ENCODE measurements at places on chromosomes 11 and 22.

DNA sequence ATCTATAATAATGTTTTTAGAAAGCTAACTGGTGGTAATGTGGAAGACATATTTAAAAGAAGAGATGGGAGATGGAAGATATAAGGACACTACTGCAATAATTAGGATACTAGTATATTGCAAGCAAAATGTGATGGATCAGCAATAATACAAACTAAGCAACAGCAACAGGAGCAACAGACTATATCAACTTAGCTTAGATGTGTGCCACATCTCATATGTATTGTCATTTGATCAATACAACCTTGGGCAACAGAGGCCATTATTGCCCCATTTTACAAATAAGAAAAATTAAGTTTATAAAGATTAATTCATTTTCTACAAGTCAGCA lies 4.2 kb downstream of the FCHSD2 start:
- DNase-seq = no peak

- no peak for DNase-seq
These were observed 12.4 kb downstream of the CAVIN3 start for GRCh38 chr11:6307876-6308275.

DNA sequence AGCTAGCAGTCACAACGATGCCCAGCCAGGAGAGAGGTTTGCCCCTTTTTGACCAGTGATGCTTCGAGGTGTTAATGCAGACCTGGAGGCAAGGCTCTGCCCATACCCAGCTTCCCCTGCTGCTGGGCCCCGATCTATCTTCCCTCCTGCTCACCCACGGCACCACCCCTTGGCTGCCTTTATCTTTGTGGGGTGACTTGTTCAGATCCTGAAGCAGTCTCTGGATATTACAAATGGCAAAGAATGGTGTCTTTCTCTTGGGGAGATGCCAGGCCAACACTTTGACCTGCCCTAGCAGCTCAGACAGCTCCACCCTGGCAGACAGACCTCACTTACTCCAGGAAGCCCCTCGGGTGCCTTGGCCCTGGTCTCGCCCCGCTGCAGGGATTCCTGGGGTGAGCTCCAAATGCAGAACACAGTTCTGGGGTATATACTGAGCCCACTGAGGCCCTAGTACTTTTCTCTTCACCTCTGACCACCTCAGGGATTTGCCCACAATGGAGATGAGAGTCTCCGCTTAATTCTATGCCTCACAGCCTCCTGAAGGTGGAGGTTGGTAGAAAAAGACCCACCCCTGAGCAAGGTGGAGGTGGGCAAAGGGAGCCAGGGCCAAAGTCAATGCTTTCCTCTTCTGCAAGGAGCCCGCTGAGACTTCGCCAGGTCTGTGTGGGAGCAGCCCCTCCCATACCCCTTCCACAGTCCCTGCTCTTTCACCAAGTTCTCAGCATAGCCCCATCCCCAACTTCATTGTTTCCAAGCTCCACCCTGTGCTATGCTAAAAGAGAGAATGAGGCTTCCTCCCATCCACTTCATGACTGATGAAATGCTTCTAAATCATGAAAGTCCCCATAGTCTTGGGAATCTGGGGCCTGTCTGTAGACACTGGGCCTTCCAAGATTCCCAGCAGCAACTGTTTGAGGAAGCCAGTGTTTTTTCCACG lies 11.1 kb upstream of the ST3GAL4 start:
- DNase-seq = no peak

DNA sequence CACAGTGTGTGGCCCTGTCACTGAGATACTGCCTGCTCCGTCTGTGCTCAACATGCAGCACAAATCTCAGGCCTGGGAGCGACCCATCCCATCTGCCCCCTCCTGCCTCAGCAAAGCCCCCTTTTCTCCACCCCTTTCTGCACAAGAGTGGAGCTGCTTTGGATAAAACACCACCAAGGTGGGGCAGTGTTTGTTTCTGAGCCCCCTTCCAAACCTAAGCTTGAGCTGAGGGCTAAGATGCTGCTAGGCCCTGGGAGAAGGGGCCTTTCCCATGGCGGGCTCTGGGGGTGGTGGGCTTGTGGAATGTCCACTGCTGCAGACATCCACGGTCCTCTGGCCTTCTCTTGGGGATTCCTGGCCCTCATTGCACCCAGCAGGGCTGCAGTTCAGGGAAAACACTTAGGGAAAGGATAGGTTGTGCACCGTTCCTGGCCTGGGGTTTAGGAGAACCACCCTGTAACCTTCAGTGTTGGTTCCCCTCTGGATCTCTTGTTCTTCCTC lies 594.1 kb downstream of the TBC1D22A start:
- DNase-seq = no peak

DNA sequence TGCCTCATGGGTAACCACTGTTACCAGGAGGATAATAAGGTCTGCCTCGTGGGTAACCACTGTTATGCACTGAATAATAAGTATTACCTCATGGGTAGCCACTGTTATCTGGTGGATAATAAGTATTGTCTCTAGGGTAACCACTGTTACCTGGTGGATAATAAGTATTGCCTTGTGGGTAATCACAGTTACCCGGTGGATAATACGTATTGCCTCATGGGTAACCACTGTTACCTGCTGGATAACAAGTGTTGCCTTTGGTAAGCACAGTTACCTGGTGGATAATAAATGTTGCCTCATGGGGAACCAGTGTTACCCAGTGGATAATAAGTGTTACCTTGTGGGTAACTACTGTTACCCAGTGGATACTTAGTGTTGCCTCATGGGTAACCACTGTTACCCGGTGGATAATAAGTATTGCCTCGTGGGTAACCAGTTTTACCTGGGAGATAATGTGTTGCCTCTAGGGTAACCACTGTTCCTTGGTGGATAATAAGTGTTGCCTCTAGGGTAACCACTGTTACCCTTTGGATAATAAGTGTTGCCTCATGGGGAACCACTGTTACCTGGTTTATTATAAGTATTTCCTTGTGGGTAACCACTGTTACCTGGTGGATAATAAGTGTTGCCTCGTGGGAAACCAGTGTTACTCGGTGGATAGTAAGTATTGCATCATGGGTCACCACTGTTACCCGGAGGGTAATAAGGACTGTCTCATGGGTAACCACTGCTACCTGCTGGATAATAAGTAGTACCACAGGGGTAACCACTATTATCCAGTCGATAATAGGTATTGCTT lies 10.6 kb upstream of the NXPE4 start:
- DNase-seq = no peak

DNA sequence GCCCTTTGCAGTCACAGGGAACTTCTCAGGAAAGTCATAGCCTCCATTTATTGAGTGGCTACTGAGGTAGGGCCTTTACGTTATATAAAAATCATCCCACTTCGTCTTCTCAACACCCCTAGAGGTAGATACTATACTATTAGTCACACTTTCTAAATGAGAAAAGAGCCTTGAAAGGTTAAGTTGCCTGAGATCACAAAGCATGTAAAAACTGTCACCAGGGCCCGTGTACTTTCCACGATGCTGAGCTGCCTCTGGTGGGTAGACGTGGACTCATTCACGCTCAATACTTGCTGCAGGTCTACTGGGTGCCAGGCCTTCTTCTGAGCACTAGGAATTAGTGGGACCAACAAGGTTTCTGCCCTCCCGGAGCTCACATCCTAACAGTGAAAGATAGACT lies 16.3 kb downstream of the CHRDL2 start:
- DNase-seq = no peak

- no peak for DNase-seq
These were observed 38.2 kb downstream of the SLCO2B1 start for GRCh38 chr11:75189108-75189507.

- peak; percentile 18 for DNase-seq
These were observed 72.0 kb downstream of the ZBTB16 start for GRCh38 chr11:114131461-114131864.

DNA sequence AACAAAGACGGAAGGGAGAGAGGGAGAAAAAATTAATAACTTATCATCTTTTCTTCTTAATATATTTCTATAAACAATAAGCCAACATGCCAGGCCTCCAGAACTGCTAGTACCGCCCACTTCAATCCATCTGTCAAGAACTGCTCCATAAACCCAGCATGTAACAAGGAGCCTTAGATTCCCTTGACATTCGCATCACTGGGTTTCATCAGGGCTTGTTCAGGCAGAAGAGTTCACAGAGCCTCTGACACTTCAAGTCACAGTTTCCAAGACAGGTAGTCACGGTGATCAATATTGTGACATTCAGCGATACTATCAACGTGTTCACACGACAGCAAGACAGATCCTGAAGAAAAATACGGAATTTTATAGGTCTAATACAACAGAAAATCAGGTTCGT lies 61.7 kb downstream of the LARGE2 start:
- DNase-seq = no peak

- DNase-seq = no peak
These were observed 76.0 kb downstream of the EXT2 start for GRCh38 chr11:44171518-44171917.

- DNase-seq = no peak
These were observed 10.4 kb upstream of the CDC42BPG start for GRCh38 chr11:64854534-64855502.

- no peak for DNase-seq
These were observed 478.8 kb upstream of the RAG2 start for GRCh38 chr11:37076866-37077265.

GRCh38 chr11:68959465-68960293 lies 21.1 kb downstream of the MRGPRD start:
- DNase-seq = no peak

GRCh38 chr11:108983636-108984420 lies 319.0 kb downstream of the DDX10 start:
- DNase-seq = no peak

DNA sequence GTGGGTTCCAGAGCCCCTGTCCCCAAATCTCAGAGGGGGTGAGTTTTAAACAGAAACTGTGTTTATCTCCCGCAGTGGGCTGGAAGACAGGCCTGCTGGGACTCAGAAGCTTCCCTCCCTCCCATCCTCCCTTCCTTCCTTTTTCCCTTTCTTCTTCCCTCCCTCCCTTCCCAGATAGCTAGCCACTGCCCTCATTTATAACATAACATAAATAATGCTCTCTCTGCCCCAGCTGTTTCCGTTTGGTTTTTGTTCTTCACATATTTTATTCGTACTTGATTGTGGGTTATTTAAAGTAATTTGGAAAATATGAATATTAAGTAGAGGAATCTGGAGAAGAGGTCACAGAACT lies 140.9 kb downstream of the TEAD1 start:
- no peak for DNase-seq

DNA sequence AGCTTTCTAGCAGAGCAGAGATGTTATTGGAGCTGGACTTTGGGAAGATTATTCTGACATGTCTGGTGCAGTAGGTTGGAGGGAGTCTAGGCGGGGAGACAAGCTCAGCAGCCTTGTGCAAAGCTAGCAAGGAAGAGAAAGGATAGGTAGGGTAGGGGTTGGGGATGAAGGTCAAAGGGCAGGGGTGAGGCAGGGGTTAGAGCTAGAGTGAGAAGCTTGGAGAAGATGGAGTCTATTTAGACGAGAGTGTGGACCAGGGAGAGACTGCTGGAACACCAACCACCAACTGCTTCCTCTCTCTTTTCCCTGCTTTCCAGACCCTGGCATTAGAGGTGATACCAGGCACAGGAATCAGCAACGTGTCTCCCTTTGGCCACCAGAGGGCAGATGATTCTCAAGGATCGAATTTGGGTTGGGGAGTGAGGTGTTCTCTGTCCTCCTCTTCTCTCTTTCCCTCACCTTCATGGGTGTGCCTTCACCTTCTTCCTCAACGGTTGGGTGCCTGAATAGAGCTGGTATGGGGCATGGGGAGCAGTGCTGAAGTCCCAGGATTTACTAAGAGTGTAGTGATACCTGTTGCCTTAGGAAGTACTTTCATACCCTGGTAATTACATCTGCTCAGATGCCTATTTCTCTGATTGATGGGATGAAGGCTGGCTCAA lies 1.8 kb upstream of the MARK2 start:
- peak; percentile 72 for DNase-seq

- no peak for DNase-seq
These were observed 43.8 kb downstream of the FBLN1 start for GRCh38 chr22:45546333-45547015.

DNA sequence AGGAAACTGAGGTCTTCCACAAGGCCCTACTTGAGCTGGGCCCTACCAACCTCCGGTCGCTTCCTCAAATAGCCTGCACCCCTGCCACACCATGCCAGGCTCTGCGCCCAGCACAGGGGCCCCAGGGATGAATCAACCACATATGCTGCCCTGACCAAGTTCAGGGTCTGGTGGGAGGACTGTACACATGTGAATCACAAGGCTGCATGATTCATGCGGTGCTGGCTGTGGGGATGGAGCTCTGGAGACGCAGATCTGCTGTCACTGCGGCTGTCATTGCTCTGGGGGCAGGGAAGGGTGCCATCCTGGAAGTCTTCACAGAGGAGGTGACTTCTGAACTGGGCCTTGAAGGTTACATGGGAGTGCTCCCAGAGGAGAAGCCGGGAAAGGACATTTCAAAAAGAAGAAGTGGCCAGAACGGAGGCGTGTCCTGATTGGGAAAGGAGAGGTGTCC lies 21.5 kb downstream of the CYTH4 start:
- peak; percentile 68 for DNase-seq

DNA sequence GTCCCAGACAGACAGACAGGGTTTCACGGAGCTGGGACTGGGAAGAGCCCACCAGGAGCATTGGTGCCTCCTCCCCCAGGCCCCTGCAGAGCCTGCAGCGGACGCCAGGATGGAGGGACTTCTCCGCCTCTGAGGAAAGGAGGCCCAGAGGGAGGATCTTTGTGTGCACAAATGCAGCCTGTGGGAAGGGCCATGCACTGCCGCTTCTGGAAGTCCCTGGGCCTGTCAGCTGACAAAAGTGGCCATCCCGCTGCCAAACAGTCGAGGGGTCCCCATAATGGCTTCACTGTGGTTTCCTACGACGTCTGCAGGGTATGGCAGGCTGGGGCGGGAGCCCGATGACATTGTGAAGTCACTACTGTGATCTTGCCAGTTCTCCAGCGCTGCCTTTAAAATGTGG lies 73.8 kb downstream of the TP53I11 start:
- no peak for DNase-seq

GRCh38 chr11:120558744-120559431 lies 47.3 kb downstream of the GRIK4 start:
- no peak for DNase-seq

DNA sequence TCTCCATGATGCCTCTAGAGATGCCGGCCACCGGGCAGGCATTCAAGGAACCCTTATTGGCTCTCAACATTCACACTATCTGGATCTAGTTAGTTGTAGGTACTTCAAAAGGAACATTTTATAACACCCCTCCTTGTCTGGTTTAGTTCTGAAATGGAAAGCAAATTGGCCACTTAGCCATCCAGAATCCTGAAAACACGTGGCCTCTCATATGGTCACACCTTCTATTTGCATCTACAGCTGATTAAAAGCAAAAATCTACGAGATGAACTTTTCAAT lies 29.2 kb downstream of the ABTB2 start:
- no peak for DNase-seq

DNA sequence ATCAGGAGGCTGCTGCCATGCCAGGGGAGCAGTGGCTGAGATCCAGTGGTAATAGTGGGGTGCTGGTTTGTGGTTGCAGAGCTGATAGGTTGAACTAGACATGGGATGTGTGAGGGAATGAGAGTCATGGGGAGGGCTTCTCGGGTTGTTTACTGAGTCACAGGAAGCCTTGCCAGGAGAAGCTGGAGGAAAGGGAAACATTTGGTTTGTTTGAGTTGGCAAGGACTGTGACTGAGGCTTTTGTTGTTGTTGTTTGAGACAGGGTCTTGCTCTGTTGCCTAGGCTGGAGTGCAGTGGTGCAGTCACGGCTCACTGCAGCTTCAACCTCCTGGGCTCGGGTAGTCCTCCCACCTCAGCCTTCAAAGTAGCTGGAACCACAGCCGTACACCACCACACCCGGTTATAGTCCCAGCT lies 49.3 kb downstream of the CABIN1 start:
- DNase-seq = no peak

- no peak for DNase-seq
These were observed 2.0 kb downstream of the FAM83F start for GRCh38 chr22:39996732-39997131.
